ENCODE measurements at places on chromosomes 5 and 9. TPM values are rescaled to one million over a fixed set of nuclear protein-coding genes. Genes with fewer than 3 reads are reported as not detected.

The PLPP7 gene
- 11.5 TPM for total RNA-seq

The SETD9 gene
- total RNA-seq: 39.3 TPM

The SNCAIP gene
- 5.4 TPM for total RNA-seq

The CD14 gene
- total RNA-seq: not detected

The DOCK8 gene
- total RNA-seq: 0.93 TPM

The F2RL2 gene
- total RNA-seq: 3.6 TPM

The AIF1L gene
- 95.1 TPM for total RNA-seq

The FREM1 gene
- total RNA-seq: 1.1 TPM

The TRPM3 gene
- total RNA-seq: 37.2 TPM

The RGS7BP gene
- total RNA-seq: 1.4 TPM

The TLX3 gene
- total RNA-seq: not detected

The PCDHA1 gene
- 0.19 TPM for total RNA-seq

The ADAMTSL2 gene
- total RNA-seq: 0.30 TPM

The IFNK gene
- total RNA-seq: not detected

The MOB3B gene
- 15.3 TPM for total RNA-seq

The HTR4 gene
- not detected for total RNA-seq

The IRX4 gene
- not detected for total RNA-seq

The ANKRD20A1 gene
- total RNA-seq: not detected

The DCAF12 gene
- 37.6 TPM for total RNA-seq

The CAVIN4 gene
- total RNA-seq: 8.8 TPM

The RNF145 gene
- total RNA-seq: 80.0 TPM

The PCDHGA4 gene
- total RNA-seq: 2.3 TPM

The FCHSD1 gene
- total RNA-seq: 8.7 TPM

The PPIC gene
- total RNA-seq: not detected

The PRRX2 gene
- 1.5 TPM for total RNA-seq

The IL17B gene
- not detected for total RNA-seq

The SV2C gene
- 0.06 TPM for total RNA-seq

The C1QTNF3 gene
- total RNA-seq: 6.4 TPM

Data from neural progenitor cell (in vitro differentiated cells).